ENCODE measurements at places on chromosomes 5 and 9.

- DNase-seq: no peak
Measured at GRCh38 chr5:103224118-103224893, 34.3 kb upstream of the MACIR start.

DNA sequence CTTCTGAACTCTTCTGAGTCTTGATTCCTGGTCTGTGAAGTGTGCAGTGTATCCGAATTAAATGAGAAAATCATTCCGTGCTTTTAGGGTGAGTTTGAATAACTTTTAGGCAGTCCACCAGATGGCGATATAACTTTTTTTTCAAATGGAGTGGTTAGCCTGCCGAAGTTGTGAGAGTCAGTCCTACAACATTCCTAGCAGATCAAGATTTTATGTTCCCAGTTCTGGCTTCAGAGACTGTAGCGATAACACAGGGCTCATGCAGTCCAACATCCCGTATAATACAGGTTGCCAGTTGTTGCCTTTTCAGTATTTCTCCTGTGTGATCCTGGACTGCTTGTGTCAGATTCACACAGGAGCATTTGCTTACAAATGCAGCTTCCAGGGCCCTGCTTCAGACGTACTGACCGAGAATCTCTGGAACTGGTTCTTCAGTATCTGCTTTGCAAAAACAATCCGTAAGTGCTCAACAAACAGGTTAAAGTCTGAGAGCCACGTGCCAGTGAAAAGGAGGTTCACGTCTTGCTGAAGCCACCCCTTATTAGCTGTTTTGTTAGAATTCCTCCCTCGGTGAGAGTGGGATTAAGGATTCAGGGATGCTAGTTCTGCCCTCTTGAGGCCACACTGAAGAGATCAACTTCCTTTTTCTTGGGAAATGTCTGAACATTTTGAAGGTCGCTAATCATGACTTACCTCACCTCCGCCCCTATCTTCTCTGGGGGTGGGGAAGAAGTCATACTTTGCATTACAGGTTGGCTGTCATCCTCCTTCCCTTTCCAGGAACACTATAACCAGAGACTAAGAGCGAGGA is 22.8 kb downstream of the SMIM3 start:
- no peak for DNase-seq

DNA sequence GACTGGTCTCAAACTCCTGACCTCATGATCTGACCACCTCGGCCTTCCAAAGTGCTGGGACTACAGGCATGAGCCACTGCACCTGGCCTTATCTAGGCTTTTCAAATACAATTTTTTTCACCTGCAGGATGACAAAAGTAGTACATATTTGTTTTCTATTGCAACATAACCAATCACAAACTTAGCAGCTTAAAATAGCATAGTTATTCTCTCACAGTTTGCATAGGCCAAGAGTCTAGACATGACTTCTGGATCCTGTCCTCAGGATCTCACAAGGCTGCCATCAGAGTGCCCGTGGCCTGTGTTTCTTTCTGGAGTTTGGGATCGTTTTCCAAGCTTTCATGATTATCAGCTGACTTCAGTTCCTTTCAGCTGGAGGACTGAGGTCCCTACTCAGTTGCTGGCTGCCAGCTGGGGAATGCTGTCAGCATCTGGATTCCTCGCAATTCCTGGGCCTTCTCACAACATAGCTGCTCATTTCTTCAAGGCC is 348.9 kb downstream of the ARHGEF28 start:
- no peak for DNase-seq

DNA sequence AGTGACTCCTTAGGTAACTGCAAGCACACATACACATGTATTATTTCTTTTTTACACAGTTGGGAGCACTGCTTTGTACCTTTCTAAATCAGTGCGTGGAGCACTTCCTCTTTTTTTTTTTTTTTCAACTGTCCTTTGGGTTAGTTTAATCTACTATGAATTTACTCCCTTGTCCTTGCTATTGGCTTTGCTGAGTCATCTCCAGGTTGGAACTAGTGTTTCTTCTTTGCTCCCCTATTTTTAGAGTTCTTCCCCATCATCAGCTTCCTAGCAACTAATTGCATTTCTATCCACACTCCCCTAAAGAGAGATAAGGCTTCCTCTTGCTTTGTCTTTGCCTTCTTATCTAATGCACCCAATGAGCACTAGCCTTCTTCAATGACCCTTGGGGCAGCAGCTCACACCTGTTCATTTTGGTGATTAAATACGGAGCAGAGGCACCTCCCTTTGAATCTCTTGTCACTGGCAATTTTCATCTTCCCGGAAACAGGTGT is 24.3 kb downstream of the S100Z start:
- DNase-seq: no peak

DNA sequence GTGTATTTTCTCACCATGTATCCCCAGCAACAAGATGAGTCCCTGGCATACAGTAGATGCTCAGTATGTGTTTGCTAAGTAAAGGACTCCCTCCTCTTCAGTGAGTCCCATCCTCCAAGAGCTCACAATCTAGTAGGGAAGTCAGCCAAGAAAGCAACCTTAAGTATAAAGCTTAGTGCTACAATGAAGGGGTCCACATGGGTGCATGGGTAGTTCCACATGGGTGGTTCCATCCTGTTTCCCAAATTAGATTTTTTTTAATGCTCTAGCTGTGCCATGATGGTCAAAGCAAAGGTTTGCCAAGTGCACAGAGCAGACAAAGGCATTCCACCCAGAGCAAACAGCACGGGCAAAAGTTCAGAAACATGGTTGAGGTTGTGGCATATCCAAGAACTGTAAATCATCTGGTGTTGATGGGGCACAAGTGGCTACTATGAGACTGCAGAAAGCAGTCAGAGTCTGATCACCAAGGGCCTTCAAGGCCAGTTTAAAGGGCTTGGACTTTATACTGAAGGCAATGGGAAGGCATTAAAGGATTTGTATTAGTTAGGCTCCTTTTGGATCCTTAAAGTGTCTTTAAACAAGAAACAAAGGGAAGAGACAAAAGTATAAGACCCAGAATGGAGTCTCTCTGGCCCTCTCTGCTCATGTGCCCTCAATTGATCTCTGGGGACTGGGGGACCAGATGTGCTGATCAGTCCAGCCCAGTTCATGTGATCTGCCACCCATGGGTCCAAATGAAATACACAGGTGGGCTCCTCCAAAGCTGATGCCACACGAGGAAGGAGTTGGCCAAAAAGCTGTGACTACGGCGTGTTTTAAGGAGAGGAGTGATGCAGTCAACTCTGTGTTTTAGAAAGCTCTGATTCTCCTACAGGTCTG is 9.0 kb upstream of the CPLX2 start:
- no peak for DNase-seq

DNA sequence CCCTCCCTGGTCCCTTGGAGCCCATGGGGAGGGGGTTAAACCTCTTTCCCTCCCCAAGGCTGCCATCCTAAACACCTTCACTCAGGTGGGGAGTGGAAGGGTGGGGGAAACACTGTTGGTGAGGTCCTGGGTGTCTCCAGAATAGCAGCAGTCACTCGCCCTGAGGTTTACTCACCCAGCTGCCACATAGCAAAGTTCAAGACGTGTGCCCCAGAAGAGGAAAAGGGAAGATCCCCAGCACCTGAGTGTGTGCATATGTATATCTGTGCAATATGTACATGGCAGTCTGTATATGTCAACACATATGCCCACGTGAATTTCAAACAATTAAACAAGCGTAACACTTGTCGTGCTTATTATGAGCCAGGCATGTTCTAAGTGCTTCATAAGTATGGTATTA is 31.3 kb upstream of the SMU1 start:
- no peak for DNase-seq

- no peak for DNase-seq
Measured at GRCh38 chr5:133117912-133118445, 66.2 kb downstream of the HSPA4 start.

- DNase-seq: no peak
Measured at GRCh38 chr5:51082741-51083140, 300.5 kb upstream of the ISL1 start.

DNA sequence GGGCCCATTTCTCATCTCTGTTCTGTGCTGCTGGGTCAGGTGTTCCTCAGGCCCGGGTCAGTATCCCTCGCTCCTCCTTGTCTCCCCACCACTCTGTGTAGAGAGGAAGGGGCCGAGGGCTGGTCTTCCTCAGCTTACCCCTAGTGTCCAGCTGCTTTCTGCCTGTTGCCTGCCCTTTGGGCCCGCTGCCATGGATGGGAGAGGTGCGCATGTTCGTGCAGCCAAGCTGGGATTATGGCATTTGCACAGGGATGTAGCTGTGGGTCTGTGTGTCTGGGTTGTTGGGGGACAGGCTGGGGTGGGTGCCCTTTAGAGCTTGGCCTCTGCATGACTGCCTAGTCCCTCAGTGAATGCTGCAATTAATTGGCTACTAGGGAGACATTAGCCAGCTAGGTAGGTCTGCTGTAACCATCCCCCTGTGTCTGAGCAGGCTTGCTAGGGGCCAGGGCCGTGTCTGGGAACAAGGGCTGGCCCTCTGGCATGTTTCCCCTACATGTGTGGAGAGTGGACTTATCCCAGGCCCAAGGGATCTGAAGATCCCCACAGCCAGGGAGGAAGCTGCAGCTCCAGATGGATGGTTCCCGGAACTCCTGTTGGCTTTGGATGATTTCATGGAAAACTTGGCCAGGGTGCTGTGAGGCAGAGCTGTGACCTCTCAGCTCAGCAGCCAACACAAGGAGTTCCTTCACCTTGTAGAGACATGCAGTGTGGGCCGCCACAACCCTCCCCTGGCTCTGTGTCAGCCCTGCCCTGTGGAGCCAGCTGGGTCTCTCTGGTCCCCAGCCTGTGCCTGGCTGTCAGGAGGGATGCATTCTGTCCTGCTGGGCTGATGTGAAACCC is 161.9 kb downstream of the MACROH2A1 start:
- DNase-seq: no peak

DNA sequence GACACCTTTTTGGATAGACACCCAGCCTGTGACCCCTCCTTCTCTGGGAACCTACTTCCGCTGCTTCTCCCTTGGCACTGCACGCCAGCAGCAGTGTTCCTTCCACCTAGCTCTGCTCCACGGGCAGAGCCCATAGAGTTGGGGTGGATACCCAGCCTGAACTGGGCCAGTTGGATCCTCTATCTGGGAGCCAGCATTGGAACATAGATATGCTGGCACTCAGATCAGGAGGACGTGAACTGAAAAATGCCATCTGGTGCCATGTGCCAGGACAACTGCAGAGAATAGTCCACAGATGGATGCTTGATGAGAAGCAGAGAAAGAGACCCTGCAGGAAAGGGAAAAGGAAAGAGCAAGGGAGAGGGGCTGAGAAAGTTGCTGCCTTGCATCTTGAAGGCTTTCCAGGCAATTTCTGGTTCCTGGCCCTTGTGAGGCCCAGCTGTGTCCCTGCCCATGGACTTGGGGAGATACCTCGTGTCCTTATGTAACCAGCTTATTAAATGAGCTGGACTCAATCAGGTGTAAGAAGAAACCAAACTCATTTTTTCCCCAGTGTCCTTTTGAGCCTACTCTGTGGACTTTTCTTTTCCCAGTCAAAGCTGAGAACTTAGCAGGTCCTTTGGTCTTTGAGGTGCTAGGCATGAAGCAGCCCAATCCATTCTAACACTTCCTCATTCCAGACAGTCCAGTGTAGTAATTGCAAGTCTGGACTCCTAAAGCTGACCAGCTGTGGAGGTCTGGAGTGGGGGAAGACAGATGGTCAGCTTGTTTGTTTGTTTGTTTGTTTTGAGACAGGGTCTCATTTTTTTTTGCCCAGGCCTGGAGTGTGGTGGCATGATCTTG is 39.1 kb downstream of the ANGPTL2 start:
- DNase-seq: no peak

DNA sequence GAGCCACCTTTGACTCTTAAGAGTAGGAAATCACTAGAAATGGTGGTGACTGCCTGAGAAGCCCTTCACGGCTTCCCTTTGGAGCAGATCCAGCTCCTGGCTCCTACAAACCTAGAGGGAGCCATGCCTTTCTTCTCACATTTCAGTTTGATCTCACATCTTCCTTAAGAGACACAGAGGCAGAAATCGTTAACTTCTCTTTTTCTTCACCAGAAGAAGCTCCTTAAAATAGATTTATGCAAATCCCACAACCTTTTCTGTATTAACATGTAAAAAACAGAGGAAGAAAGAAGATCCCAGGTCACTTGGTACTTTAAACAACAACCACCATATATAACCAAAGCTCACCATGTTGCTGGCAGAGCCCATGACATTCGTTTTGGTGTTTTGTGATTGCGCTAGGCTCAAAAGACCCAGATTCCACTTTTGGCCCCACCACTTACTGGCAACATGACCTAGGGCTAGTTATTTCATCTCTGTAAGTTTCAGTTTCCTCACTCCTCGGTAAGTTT is 29.6 kb downstream of the PAX5 start:
- no peak for DNase-seq

DNA sequence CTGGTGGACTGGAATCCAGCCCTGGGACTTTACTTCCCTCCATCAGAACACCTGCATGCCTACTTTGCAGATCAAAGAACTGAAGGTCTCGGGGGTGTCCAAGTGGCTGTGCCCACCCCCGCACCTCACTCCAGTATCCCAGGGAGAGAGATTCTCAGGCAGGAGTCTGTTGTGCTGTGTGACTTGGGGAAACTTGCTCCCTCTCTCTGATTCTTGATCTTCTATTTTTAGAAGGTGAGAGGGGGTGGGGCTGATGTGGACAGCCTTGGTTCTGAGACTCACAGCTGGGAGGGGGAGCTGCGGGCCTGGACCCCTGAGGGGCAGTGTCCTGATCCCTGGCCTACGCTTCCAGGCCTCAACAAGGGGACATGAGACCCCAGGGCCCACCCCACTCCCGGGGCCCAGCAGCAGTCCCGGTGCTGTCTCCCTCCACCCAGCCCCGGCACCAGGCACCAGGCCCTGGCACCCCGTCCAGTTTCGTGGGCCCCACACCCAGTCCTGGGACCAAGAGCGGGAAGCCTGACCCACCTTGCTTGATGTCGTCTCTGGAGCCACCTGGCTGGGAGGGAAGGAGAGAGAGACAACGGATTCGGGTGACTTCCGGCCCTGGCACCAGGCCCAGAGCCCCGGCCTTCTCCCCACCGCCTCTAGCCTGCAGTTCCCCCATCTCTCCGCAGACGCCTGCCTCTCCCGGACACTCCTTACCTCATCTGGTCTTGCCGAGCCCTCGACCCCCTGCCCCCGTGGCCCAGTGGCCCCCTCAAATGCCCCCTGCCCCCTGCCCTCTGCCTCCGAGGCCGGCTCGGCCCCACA is 74.0 kb upstream of the SPTLC1 start:
- DNase-seq: no peak

DNA sequence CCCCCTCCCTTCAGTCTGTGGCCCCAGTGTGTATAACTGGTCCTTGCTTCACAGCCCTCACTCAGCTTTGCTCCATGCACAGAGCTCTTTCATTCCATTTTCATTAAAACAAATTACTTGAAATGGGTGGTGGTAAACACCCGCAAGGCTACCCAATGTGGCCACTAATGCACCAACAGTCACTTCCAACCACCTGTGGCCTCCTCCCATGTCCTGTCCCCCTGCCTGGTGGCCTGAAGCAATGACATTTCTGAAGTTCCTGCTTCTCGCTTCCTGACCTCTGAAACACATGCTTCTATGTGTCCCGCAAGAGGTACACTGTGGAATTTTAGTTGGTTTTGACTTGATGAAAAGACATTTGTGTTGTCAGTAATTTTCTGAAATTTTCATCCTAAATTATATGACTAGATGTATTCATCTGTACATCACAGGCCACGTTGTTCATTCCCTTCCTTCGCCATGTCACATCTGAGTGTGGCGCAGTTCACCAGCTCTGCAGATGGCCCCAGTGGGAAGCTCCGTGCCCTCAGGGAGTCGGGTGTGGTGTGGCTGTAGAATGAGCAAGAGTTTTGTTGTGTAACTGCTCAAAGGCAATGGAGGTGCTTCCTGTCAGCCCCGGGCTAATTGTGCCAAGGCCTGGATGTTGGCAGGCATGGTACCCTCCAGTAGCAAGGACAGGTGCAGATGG is 9.6 kb downstream of the ROPN1L start:
- DNase-seq: no peak

GRCh38 chr5:175800656-175801081 is 70.7 kb upstream of the CPLX2 start:
- no peak for DNase-seq

GRCh38 chr9:82148426-82148810 is 159.8 kb downstream of the SPATA31D1 start:
- no peak for DNase-seq

Measured in activated CD8-positive, alpha-beta memory T cell treated with anti-CD3 and anti-CD28 coated beads for 1 hour (primary cell).